ENCODE measurements at places on chromosomes 5 and 9. TPM values are rescaled to one million over a fixed set of nuclear protein-coding genes. Genes with fewer than 3 reads are reported as not detected.

GRCh38 chr5:65778126-65778525, 56.1 kb downstream of the NLN start:
- DNase-seq, result no peak

- DNase-seq, result no peak
These were observed 89.0 kb downstream of the ARSB start for GRCh38 chr5:78896132-78896531.

DNA sequence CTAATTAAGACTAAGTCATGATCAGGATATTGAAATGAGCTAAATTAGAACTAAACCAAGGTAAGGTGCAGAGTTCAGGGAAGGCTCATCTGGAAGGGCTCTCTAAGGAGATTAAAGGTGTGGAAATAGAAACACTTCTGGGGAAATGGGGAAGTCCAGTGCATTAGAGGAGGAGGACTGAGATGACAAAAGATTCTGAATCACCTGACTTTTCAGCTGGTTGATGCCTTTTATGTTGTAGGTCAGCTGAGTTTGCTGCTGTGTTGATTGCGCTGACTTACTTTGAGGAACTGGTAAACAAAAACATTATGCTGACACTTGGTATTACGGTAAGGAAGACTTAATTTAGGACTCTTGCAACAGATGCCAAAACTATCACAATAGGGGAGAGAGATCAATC, 23.8 kb downstream of the IFNA5 start:
- DNase-seq, result no peak

GRCh38 chr9:93223260-93224180, 39.6 kb downstream of the WNK2 start:
- no peak for DNase-seq

DNA sequence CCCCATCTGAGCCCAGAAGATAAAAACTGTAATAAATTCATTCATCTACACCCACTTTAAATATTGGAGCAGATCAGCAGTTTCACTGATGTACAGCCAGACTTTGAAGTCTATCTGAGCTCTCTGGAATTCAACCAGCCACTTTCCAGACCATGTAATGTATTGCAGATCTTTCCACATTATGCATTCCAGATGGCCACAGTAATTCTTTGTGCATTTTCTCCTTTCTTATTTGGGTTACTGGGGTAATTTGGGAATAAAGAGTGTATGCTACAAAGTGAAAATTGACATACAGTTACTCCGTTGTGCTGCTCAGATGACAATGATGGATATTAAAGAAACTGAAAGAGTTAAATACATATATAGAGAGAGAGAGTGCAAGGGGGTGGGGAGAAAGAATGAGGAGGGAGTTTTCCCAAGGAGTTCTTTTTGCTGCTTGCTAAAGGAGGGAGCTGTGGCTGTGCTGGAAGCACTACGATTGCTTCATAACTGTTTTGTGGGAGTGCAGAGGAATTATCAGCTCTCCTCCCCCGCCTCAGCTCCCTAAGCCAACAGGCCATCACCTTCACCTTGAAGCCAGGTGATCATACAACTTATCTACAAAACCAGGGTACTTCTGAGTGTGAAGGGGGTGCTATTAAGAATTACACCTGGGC, 152.8 kb downstream of the GAS1 start:
- no peak for DNase-seq

GRCh38 chr5:174459071-174459702, 265.2 kb upstream of the MSX2 start:
- DNase-seq, result no peak

- DNase-seq, result no peak
These were observed 10.7 kb downstream of the LOX start for GRCh38 chr5:122067390-122067789.

- DNase-seq, result no peak
These were observed 789 bp downstream of the LTC4S start for GRCh38 chr5:179794575-179794974.

DNA sequence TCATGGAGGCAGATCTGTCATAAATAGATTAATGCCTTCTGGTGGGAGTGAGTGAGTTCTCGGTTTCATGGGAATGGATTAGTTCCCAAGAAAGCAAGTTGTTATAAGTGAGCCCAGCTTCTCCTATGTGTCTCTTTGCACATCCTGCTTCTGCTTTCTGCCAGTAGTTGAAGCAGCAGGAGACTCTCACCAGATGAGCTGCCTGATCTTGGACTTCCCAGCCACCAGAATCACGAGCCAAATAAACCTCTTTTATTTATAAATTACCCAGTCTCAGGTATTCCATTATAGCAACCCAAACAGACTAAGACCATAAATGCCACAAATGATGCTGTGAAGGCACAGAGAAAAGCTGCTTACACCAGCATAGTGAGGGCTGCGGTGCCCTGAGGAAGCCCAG, 28.9 kb downstream of the BHMT start:
- DNase-seq, result no peak

- no peak for DNase-seq
These were observed 74.1 kb downstream of the AOPEP start for GRCh38 chr9:94800424-94801117.

DNA sequence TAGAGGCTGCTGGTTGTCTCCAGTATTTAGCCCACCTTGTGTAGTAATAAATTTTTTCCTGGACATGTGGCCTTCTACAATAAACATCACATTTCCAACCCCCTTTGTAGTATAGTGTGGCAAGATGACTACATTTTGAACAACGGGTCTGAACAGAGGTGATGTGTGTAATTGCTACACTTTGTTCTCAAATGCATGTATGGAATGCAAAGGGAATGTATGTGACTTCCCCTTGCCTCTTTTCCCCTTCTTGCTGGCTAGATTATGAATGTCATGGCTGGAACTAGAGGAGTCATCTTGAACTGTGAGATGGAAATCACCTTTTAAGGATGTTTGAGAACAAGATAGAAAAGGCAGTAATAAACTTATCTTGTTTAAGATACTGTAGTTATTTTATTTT, 54.5 kb downstream of the PRR16 start:
- no peak for DNase-seq

DNA sequence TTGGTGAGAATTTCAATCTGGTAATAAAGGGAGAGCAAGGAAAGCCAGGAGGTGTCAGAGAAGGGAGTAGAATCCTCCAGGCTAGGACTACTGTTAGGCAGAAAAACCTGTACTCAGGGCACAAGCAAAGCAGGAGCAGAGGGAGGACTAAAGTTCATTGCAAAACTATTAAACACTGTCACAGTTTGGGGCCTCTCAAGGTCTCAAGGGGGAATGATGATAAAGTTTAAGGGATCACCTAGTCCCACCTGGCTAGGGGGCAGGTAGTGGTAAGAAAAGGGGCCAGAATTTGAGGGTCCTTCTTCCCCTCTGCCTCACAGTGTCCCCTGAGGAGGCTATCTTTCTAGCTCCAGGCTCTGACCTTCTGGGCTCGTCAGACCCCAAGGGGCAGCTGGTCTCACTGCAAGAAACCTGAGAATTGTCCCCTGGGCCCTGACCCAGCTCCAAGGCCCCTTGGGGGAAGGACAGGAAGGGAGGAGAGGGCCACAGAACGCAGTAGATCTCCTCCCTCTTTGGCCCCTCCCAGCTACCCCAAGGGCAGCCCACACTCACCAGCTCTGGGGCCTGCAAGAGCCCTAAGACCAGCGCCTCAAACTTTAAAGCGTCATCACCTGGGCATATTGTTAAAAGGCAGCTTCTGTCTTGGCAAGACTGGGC, 974 bp downstream of the CCDC69 start:
- DNase-seq, result peak; percentile 56

GRCh38 chr5:164244-164643, 27.1 kb upstream of the LRRC14B start:
- no peak for DNase-seq

DNA sequence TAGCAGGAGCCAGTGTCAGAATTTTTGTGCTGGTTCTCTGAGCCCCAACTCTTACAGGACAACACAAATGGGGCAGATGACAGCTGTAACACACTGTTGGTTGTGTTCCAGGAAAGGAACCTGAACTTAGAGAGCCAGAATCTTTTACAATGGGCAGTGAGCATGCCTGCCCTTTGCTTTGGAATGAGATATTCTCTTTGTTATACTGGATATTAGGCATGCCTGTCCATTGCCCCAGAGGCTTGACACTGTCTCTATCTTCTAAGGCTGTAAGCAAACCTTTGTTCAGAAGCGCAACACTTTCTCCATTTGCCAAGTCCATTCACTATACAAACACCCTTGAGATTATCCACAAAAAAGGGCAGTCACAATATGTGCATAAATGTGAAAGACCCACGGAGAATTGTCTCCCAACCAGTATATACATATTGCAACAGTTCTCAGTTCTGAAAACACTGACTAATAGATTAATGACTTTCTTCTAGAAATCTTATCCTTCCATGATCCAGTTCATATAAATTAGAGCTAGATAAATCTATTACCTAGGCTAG, 26.3 kb upstream of the CEP120 start:
- no peak for DNase-seq

- DNase-seq, result peak; percentile 3
These were observed 64.5 kb downstream of the C9orf152 start for GRCh38 chr9:110143485-110143884.

- DNase-seq, result peak; percentile 13
These were observed 762 bp downstream of the CACNA1B start for GRCh38 chr9:137878146-137878941.

DNA sequence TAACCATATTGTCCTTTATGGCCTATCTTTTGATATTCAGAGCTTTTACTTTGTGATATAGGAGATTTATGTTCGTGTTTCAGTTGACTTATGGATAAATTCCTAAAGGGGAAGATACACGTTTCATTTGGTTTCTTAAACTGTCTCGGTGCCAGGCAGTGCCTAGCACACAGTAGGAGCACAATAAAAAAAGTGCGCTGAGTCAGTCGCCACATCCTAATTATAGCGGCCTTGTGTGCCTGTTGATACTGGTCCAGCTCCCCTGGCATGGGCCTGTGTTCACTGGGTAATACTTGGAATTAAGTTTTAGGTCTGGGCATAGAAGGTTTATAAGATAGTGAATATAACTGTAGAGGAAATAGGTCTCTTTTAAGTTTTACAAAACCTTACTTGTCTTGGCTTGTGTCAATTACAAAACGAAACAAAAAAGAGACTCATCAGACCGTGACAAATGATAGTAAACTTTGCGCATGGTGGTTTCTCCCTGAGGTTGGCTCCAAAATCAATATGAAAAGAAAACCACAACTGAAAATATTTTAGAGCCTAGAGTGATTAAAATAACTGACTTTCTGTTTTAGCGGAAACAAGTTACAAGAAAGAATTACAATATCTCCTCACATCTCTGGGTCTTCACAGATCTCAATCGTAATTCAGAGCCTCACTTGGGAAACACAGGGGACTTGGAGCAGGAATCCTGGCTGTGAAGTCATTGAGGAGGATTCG, 84.8 kb downstream of the MVB12B start:
- DNase-seq, result peak; percentile 30

DNA sequence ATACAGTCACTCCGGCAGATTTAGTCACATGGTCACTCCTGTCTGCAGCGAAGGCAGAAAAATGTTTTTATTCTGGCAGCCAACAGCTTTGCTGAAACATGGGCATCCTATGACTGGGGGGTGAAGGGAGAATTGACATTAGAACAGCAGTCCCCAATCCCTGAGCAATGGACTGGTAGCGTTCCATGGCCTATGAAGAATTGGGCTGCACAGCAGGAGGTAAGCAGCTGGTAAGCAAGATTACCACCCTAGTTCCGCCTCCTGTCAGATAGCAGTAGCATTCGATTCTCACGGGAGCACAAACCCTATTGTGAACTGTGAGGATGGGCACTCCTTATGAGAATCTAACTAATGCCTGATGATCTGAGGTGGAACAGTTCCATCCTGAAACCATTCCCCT, 93.1 kb upstream of the FTMT start:
- no peak for DNase-seq

GRCh38 chr9:133592731-133593409, 16.3 kb downstream of the FAM163B start:
- no peak for DNase-seq

DNA sequence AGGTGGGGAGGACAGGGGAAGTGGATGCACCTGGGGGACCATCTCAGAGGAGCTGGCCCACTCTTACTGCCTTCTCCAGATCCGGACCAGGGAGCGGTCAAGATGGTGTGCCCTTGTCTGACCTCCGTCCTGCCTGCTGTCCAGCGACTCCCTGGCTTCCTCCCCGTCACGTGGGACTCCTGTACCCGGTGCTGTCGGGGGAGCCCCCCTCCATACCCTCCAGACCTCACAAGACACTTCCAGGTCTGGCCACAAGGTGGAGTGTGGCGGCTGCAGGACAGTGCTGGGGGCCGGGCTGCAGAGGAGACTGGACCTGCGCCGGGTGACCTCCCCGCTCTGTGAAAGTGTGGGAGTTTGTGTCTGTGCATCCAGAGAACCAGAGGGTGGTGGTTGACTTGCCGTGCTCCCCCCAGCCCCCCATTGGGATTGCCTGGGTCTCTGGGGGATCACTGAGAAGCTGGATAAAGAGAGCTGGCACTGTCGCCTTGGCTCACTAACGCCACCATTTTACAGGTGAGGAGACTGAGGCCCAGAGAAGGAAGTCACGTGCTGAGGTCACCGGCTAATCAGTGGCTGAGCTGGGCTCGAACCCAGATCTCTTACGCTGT, 1.9 kb upstream of the CRB2 start:
- DNase-seq, result peak; percentile 33

DNA sequence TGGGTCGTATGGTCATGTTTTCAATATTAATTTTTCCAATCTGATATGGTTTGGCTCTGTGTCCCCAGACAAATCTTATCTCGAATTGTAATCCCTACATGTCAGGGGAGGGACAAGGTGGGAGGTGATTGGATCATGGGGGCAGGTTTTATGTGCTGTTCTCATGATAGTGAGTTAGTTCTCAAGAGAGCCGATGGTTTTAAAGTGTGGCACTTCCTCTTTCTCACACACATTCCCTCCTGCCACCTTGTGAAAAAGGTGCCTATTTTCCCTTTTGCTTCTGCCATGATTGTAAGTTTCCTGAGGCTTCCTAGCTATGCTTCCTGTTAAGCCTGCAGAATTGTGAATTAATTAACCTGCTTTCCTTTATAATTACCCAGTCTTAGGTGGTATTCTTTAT, 309.1 kb upstream of the GRIN3A start:
- no peak for DNase-seq

DNA sequence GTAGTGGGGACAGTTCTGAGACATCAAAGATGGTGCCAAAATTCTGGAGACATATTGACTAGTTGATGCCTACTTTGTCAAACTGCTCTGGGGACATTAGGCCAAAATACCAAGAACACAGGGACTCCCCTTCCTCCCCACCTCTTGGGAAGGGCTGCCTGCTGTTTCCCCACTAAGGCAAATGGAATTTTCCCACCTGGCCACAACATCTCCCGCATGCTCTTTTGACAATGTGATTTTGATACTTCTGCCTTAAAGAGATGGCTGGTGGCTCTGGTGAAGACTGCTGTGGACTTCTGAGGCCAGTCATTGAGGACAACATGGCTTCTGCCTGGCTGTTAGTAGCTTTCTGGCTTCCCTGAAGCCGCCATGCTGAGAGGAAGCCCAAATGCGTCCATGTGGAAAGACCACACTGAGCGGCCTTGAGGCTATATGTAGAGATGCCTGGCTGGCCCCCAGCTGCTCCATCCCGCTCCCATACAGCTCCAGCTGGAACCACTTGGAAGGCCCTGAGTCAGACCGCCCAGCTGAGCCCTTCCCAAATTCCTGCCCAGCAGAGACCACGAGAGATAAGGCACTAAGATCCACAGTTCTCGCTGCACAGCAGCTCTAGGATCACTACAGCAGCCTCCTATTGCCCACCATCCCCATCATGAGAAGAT, 226.7 kb downstream of the SYK start:
- no peak for DNase-seq

- DNase-seq, result no peak
These were observed 122.3 kb downstream of the SEMA5A start for GRCh38 chr5:9423571-9423970.

COL5A1 gene
- polyA plus RNA-seq, result not detected

PRELID2 gene
- polyA plus RNA-seq, result 0.62 TPM

SV2C gene
- not detected for polyA plus RNA-seq

IFNA13 gene
- polyA plus RNA-seq, result not detected

WHRN gene
- polyA plus RNA-seq, result 0.22 TPM

Data from immature natural killer cell (primary cell).